ENCODE measurements at places on chromosomes 7 and 10. TPM values are rescaled to one million over a fixed set of nuclear protein-coding genes. Genes with fewer than 3 reads are reported as not detected.

DNA sequence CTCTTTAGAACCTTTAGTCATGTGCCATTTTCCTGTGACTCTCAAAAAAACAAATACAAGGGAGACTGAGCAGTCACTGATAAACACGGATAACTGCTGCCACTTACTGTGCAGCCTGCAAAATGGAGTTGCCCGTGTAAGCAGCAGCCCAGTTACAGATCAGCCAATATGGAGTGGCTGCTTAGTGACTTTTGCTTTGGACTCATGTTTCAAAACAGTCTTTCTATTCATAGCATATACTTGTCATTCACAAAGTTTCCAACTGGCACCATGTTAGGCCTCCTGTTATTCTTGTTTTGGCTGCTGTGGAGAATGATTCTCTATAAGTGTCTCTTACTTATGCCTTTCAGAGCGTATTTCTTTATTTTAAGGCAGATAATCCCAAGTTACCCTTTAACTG lies 3.0 kb downstream of the FAM204A start:
- no peak for DNase-seq
- peaks cover 31% of the 10 kb centered on the region for H3K36me3 ChIP-seq
- H3K4me3 ChIP-seq = no peak overlapping the region
- peaks cover 32% of the 10 kb centered on the region for H3K4me1 ChIP-seq
- no peak overlapping the region for H3K27ac ChIP-seq
- H3K27me3 ChIP-seq = no peaks in the 10 kb centered on the region

GRCh38 chr10:3107426-3107961 lies 40.1 kb downstream of the PFKP start:
- peaks cover 22% of the 10 kb centered on the region for H3K36me3 ChIP-seq
- no peaks in the 10 kb centered on the region for H3K4me1 ChIP-seq
- peak; percentile 83 for DNase-seq
- H3K27me3 ChIP-seq = no peaks in the 10 kb centered on the region
- peak overlapping the region; percentile 39 for H3K27ac ChIP-seq
- H3K4me3 ChIP-seq = no peak overlapping the region

DNA sequence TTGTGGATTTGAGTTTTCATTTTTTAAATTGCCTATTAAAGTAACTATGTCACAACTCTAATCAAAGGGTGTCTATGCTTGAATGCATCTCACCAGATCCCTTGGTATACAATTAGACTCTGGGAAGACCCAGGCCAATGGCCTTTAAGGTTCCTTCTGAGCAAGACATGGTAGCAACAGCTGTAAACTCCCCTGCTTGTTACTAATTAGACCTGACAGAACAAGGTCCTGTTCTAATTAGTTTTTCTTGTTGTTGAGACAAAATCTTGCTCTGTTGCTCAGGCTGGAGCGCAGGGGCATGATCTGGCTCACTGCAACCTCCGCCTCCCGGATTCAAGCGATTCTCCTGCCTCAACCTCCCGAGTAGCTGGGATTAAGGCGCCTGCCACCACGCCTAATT lies 2.9 kb downstream of the MYH16 start:
- no peak for DNase-seq
- no peak overlapping the region for H3K4me3 ChIP-seq
- H3K36me3 ChIP-seq = no peaks in the 10 kb centered on the region
- H3K27me3 ChIP-seq = peaks cover 4% of the 10 kb centered on the region
- H3K4me1 ChIP-seq = no peaks in the 10 kb centered on the region
- no peak overlapping the region for H3K27ac ChIP-seq

GRCh38 chr10:83605783-83606630 lies 533.3 kb upstream of the GHITM start:
- no peaks in the 10 kb centered on the region for H3K4me1 ChIP-seq
- no peak for DNase-seq
- H3K4me3 ChIP-seq = no peak overlapping the region
- no peaks in the 10 kb centered on the region for H3K36me3 ChIP-seq
- no peaks in the 10 kb centered on the region for H3K27me3 ChIP-seq
- no peak overlapping the region for H3K27ac ChIP-seq

HMX3 gene
- total RNA-seq = not detected

CALML5 gene
- not detected for total RNA-seq

- H3K4me1 ChIP-seq = no peaks in the 10 kb centered on the region
- H3K27me3 ChIP-seq = no peaks in the 10 kb centered on the region
- DNase-seq = no peak
- no peak overlapping the region for H3K27ac ChIP-seq
- H3K36me3 ChIP-seq = no peaks in the 10 kb centered on the region
- H3K4me3 ChIP-seq = no peak overlapping the region
Measured at GRCh38 chr7:17493446-17493845, 195.0 kb downstream of the AHR start.

TUBAL3 gene
- total RNA-seq = not detected

NCAPG2 gene
- 10.0 TPM for total RNA-seq

DNA sequence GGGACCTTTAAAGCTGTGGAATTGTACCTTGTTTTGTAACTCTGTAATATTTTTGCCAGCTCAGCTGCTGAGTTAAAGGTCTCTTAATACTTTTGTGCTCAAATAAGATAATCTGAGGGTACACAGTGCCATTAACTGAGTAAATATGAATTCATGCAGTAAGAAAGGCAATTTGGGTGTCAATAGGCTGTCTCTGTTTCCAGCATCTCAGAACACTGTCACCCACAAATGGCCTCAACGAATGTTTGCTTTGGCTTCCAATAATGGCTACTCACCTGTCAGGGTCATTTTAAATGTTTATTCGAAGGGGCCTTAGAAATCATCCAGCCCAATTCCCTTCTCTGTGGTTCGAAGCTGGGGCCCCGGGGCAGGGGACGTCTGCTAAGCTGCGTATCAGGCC lies 225.4 kb downstream of the ZMYND11 start:
- H3K4me1 ChIP-seq = no peaks in the 10 kb centered on the region
- no peak for DNase-seq
- H3K27me3 ChIP-seq = no peaks in the 10 kb centered on the region
- H3K36me3 ChIP-seq = peaks cover 84% of the 10 kb centered on the region

DNA sequence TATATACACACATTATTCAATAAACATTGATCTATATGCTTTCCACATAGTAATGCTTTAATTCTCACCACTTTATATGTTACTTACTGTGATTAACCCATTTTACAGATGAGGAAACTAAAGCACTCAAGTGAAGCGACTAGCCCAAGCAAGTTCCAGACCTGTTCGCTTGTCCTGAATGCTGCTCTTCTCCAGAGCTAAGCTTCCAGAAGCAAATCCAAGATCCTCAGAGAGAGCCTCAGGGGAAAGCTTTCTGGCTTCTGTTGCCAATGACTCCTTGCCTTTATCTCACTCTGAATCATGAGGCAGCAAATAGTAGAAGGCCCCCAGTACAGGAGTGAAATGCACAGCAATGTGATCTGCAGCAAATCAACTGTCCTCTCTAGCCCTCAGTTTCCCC lies 32.2 kb downstream of the XPNPEP1 start:
- peaks cover 34% of the 10 kb centered on the region for H3K4me1 ChIP-seq
- no peak for DNase-seq
- H3K27ac ChIP-seq = no peak overlapping the region
- no peaks in the 10 kb centered on the region for H3K27me3 ChIP-seq
- no peak overlapping the region for H3K4me3 ChIP-seq
- peaks cover 57% of the 10 kb centered on the region for H3K36me3 ChIP-seq

DNA sequence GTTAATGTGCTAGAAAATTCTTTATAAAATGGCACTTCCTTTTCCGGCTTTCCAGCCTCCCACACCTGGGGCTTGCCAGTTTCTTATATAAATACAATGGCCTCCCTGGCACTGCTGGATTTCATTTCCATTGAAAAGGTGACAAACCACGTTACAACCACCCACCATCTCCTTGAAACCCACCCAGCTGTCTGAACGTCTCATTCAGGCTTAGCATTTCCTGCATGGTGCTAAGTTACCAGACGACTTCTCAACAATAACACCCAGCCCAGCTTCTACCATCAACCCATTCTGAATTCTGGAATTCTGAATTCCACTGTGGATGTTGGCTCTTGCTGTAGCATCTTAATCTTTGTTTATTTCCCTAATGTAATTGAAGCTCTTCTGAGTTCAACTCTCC lies 499.8 kb upstream of the CELF2 start:
- H3K36me3 ChIP-seq = no peaks in the 10 kb centered on the region
- H3K4me3 ChIP-seq = no peak overlapping the region
- H3K4me1 ChIP-seq = no peaks in the 10 kb centered on the region
- no peaks in the 10 kb centered on the region for H3K27me3 ChIP-seq
- no peak for DNase-seq

PNLIPRP2 gene
- not detected for total RNA-seq

DNA sequence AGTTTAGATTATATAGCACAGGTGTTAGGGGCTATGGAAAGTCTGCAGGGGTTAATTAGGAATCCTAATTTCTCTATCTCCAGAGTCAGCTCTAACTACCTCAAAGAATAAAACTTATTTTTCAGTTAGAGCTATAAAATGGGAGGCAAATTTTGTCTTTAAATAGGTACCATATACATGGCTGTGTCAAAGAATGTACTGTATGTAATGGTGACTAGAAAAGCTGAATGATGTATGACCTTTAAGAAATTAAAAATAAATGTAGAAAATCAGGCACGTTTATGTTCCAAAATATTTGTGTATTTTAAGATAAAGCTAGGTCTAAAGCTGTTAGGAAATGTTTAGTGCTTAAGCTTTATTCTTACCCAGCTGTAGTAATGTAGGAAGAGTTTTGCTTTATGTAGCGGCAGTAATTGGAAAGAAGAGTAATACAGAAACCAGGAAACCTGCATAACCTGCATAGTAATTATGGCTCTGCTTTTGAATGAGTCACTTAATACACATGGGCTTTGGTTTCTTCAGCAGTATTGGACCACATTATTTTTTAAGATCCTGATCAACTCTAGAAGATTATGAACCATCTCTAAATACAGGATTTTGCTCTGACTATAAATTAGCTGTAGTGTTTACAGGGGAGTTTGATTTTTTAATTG lies 85.0 kb downstream of the KMT2E start:
- no peak overlapping the region for H3K27ac ChIP-seq
- no peaks in the 10 kb centered on the region for H3K4me1 ChIP-seq
- DNase-seq = no peak

DNA sequence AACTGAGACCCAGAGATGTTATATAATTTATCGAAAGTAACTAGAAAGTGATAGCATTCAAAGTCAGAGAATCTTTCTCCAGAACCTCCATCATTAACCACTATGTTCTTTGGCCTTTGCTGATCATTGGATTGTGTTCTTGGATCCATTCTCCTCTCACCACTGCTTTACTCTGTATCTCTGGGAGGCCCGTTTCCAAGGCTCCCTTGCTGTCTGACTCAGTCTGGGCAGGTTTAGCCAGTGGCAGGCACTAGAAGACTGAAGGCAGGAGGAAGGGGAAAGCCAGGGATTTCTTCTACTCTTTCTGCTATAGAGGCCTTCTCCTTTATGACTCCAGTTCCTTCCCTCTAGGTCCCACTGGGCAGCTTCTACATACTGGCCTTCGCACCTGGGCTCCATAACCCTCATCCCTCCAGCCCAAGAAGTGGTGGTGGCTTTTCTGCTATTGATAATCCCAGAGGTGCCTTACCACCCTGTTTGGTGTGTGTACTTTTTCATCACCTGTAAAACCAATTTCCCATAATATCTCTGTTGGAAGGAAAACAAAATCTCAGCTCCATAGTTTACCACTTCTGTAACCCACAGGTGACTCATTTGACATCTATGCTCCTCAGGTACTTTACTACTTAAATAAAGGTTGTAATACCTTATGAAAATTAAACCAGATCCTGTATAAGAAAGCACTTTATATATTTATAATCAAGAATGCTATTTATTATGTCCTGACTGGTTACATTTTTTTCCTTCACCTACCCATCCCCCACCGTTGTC lies 36.0 kb downstream of the BCAP29 start:
- DNase-seq = no peak
- H3K36me3 ChIP-seq = peaks cover 67% of the 10 kb centered on the region
- no peaks in the 10 kb centered on the region for H3K27me3 ChIP-seq
- H3K4me1 ChIP-seq = no peaks in the 10 kb centered on the region
- no peak overlapping the region for H3K4me3 ChIP-seq
- H3K27ac ChIP-seq = no peak overlapping the region

- H3K4me3 ChIP-seq = no peak overlapping the region
- no peak for DNase-seq
- H3K27ac ChIP-seq = no peak overlapping the region
- H3K4me1 ChIP-seq = no peaks in the 10 kb centered on the region
- H3K27me3 ChIP-seq = no peaks in the 10 kb centered on the region
- H3K36me3 ChIP-seq = no peaks in the 10 kb centered on the region
Measured at GRCh38 chr7:13117103-13117502, 429.7 kb downstream of the ARL4A start.

DNA sequence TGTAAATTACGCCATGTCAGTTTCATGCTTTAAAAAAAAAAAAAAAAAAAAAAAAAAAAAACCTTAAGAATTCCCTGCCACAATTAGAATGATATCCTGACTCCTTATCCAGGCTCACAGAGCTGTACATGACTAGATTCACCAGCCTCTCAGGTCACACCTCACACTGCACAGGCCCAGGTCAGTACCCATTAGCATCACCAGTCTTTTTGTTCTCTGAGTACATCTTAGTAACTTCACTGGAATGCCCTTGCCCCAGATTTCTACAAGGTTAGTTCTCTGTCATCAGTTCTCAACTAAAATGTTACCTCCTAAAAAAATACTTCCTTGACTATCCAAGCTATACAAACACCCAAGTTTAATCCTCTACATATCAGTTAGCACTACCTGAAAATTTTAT lies 211.0 kb downstream of the LRRN3 start:
- H3K27me3 ChIP-seq = no peaks in the 10 kb centered on the region
- H3K4me3 ChIP-seq = no peak overlapping the region
- H3K36me3 ChIP-seq = no peaks in the 10 kb centered on the region
- DNase-seq = no peak
